ENCODE measurements at places on chromosomes 5 and 9.

DNA sequence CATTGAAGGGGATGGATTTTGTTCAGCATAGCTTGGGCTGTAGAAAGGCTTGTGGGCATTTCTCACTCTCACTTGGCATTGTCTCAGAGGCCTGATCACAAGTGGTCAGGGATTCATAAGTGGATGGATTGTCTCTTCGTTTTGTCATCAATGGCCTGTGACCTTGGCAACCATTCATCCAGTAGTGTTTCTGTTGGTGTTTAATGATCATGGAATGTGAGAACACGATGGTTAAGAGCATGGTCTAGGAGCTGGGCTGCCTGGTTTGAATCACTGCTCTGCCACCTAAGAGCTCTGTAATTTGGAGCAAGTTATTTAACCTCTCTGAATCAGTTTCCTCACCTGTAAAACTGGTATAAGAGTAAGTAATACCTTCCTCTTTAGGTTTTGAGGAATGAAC, 430.1 kb upstream of the MEF2C start:
- no peak for DNase-seq

DNA sequence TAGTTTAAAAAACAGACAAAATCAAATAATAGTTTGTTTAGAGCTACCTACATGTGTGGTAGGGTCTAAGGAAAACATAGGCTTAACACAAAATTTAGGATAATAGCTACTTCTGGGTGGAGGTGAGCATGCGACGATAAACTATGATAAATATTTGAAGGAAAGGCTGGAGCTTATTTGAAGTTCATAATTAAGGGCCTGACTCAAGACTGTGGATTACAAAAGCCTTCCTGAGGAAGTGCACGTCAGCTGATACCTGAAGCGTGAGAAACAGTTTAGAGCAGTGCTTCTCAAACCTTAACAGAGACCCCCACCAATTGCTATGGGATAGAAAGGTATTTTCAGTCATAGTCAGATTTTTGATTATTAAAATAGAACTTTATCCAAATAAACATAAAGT, 20.4 kb upstream of the UBLCP1 start:
- no peak for DNase-seq

DNA sequence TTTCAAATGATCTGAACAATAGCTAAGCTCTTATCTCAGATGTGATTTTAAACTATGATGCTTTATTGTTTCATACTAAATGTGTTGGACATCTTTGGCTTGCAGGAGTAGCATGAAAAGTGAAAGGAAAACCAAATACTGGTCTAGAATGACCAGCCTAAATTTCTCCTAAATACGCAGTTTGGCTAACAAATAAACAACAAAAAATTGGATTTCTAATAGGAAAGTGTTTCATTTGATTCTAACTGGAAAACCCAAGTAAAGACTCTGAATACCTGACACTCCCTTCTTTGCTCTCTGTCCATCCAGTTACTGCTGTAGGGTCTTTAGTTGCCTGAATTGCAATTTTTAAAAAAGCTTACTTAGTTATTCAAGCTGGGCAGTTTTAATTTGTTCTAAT, 111.7 kb upstream of the ACOT12 start:
- no peak for DNase-seq

DNA sequence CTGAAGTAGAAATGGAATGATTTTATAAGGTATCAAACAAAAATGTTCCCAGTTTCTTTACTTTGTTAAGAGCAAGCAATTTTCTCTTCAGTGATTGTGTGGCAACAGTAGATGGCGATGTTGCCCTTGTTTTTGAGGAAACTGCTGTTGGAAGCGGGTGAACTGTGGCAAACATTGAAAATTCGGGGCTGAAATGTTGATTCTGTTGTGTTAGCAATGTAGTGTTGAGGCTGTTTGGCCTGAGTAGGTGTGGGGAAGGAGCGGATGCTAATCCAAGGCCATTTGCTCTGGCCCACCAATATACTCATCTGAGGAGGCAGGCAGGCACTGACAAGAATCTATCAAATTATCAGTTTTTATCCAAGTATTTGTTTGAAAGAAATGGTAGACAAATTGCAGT, 129.8 kb downstream of the SLC12A2 start:
- peak; percentile 52 for DNase-seq

- no peak for DNase-seq
Measured at GRCh38 chr5:5939759-5940370, 438.5 kb downstream of the MED10 start.

GRCh38 chr5:114361724-114362196, at the start of gene KCNN2:
Gene KCNN2 (plus strand): TSS chr5:114362070. CDS start chr5:114362140, 70 bp downstream.
- DNase-seq, result no peak

GRCh38 chr9:35826071-35826701, 2.3 kb downstream of the FAM221B start:
- no peak for DNase-seq

DNA sequence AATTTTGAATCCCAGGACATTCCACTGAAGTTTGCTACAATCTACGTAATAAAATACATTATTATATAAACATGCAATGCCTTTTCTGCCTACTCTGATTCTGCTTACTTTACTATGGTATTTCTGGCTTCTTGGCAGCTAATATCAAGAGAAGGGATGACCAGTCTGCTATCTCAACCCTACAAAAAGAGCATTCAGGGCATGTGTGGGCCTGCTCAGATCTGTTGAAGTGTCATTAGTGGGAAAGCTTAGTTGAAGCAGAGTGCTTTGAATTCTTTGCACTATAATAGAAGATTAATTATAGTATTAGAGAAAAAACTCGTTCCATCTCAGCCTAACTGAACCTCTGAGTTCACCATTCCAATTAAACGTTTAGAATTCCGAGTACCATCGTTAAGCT, 339.5 kb upstream of the ISL1 start:
- DNase-seq, result no peak

DNA sequence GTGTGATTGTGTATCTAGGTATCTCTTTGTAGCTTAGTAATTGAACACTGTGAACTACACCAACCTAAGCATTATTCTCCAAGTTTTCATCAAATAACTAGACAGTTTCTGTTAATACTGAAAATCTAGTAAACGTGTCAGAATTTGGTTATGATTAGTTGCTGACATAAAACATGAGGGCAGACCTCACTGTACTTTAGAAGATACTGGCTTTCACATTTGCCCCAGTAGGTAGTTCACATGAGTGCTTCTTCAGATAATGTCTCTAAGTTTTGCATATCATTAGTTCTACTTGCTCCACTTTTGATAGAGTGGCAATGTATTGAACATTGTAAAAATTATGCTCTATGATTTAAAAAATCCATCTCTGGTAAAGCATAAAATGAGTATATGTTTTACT, 7.1 kb downstream of the CDKN2B start:
- no peak for DNase-seq

DNA sequence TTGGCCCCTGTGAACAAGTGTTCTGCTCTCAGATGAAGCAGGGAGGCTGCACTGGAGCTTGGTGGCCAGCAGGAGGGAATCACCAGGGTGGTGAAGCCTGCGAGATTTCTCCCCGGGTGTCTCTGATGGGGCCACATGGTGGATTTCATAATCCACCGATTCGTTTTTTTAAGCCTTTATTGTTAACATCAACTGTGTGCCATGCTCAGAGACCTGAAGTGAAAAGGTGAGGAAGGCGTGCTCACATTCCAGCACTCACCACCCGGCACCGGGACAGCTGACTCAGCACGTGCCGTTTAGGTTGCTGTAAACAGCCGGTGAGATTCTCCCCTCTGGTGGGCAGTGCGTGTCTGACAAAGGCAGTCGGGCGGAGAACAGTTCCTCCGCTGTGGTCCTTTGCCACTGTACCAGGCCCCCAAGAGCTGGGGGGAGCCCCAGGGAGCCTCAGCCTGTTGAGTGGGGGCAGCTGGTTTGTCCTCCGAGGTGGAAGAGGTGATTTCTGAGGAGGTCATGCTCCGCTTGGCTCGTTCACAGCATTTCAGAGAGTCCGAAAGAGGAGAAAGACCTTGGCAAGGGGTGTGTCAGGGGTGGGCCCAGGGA, 12.7 kb upstream of the AHRR start:
- no peak for DNase-seq

GRCh38 chr9:94610181-94610606, 16.6 kb upstream of the FBP2 start:
- DNase-seq, result no peak

DNA sequence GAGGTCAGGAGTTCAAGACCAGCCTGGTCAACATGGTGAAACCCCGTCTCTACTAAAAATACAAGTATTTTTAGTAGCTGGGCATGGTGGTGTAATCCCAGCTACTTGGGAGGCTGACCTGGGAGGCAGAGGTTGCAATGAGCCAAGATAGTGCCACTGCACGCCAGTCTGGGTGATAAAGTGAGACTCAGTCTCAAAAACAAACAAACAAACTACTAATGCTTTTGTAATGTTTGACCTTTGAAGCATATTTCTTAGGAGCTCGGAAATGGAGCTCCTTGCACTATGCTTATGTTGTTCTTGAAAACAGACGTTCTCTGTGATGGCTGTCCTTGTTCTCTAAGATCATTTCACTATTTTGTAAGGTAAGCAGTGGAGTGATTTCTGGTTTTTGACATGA, 6.0 kb downstream of the F2RL2 start:
- DNase-seq, result no peak

GRCh38 chr5:73545403-73545779, 20.0 kb downstream of the ANKRA2 start:
- DNase-seq, result no peak

- no peak for DNase-seq
Measured at GRCh38 chr5:31585166-31585894, 53.2 kb downstream of the C5orf22 start.

GRCh38 chr9:129414993-129415941, 205.6 kb downstream of the C9orf50 start:
- DNase-seq, result no peak

DNA sequence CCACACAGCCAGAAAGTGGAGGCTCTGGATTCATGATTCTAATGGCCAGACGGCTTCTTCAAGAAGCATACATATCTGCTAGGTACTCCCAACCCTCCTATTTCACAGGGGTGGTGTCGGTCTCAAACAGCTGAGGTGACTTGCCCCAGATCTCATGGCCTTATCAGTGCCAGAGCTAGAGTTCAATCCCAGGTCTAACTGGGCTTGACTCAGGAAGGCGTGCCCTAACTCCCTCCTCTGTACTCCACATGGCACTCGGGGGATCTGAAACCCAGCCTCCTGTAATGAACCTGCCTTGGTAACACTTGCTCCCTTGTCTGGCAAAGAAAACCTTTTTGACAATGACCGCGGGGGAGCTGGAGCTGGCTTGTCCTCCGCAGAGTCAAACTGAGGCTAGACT, 2.1 kb downstream of the QRFP start:
- no peak for DNase-seq

DNA sequence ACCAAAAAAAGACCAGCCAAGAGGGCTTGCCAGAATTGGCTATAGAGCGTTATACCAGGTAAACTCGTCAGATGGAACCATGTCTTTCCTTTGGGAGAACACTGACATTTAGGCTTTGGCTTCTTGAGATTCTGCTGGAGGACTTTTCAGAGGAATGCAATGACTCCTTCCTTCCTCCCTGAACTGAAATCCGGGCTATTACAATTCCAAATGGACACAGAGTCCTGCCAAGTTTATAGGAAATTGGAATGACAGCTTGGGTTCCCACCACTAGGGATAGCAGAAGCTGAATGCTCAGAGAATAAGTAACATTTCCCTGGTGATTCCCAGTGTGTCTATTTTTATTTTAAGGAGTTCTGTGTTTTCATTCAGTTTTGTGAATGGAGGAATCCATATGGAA, 143.0 kb downstream of the FGF1 start:
- DNase-seq, result no peak

GRCh38 chr5:180305481-180305880, 13.6 kb upstream of the MAPK9 start:
- no peak for DNase-seq

DNA sequence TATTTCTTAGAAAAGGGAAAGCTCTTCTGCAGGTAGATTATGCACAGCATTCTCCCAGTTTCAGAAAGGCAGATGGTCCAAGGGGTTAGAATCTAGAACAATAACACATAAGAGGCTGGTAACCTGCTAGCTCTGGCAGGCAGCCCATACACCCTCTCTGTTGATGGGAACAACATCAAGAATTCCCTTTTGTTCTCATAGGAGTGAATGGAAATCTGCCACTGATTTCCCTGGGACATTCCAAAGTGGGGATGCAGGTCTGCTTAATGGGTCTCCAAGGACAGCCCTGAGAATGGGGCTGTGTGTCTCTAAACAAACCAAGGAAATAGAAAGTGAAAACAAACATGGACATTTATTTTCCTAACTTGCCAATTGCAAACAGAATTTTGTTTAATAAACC, 456.8 kb downstream of the EBF1 start:
- no peak for DNase-seq

- DNase-seq, result no peak
Measured at GRCh38 chr5:168076561-168076991, 214.9 kb upstream of the WWC1 start.

DNA sequence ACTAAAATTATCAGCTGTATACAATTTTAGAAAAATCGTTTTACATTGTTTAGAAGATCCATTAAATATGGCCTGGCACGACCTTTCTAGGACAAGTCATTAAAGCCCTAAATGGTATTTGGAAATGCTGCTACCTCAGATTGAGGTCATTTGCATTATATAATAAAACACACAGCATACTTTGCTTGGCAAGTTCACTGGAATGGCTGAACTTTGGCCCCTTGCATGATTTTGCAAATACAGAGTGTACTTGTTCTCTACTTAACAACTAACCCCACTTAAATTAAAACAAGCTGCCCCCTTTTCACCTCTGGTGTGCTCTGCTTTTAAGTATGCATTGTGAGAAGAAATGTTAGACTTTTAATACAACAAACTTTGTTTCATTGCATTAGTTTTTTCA, 860.1 kb downstream of the PTPRD start:
- DNase-seq, result no peak

DNA sequence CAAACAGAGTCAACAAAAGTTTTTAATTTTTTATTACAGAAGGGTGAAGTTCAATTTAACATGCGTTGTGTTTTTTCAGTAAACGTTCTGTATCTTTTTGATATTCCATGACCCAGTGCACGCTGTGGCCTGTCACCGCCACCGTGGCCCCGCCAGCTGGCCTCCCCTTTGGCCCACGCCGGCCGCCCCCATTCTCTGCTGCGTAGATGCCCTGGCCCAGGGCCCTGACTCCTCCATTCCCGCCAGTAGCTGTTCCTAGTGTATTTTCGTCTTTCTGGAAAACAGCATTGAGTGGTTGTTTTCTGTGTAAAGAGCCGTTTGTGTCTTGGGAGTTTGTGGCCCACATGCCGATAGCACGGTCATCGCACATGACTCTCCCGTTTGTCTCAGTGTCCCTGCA, 6.1 kb downstream of the RNU6ATAC start:
- DNase-seq, result no peak

- no peak for DNase-seq
Measured at GRCh38 chr9:124720429-124721108, 50.5 kb downstream of the NR6A1 start.

All from iPS DF 6.9 (cell line).